ENCODE measurements at places on chromosomes 11 and 22.

DNA sequence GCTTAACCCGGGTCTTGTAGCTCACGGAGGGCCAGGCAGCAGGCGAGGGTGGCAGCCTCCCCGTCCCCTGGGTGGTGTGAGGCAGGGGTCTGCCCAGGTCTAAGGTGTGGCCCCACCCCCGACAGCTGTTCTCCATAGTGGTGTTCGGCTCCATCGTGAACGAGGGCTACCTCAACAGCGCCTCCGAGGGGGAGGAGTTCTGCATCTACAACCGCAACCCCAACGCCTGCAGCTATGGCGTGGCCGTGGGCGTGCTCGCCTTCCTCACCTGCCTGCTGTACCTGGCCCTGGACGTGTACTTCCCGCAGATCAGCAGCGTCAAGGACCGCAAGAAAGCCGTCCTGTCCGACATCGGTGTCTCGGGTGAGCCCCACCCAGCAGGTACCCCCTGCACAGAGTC lies 24.4 kb downstream of the SYNGR1 start:
- no peak for DNase-seq

DNA sequence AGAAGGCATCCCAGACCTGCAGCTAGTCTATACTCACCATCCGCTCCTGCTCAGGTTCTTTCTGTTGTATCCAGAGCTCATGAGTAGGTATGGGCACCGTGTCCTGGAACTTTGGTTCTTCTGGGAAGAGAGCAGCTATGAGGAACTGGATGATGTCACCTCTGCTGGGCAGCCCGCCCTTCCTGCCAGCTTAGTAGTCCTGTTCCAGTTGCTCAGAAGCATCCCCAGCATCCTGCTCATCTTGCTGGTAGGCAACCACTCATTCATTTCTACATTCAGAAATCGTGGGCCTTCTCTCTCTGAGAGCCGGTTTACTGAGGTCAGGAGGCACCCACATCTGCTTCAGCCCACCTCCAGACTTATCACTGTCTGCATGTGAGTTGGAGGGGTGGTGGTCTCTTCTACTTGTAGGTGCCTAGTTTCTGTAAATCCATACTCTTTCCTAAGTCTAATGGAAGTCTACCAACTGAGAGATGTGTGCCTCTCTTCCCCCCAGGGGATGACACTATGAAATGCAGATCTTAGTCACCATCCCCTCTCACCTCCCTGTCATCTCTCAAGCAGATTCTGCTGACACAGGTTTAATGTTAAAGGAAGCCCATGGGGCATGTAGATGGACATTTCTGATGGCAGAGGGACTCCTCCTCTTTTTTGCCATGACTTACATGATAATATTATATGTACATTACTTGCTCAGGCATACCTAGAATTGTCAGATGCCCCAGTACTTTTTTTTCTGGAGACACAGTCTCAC lies 29.6 kb upstream of the CCDC134 start:
- no peak for DNase-seq

- no peak for DNase-seq
Observed at GRCh38 chr11:109838026-109838425, 255.2 kb upstream of the ZC3H12C start.

- peak; percentile 1 for DNase-seq
Observed at GRCh38 chr11:59206635-59207034, 6.1 kb downstream of the MPEG1 start.

GRCh38 chr22:49325531-49326395 lies 501.9 kb downstream of the BRD1 start:
- no peak for DNase-seq

GRCh38 chr22:44630826-44631225 lies 71.2 kb upstream of the PRR5 start:
- no peak for DNase-seq

DNA sequence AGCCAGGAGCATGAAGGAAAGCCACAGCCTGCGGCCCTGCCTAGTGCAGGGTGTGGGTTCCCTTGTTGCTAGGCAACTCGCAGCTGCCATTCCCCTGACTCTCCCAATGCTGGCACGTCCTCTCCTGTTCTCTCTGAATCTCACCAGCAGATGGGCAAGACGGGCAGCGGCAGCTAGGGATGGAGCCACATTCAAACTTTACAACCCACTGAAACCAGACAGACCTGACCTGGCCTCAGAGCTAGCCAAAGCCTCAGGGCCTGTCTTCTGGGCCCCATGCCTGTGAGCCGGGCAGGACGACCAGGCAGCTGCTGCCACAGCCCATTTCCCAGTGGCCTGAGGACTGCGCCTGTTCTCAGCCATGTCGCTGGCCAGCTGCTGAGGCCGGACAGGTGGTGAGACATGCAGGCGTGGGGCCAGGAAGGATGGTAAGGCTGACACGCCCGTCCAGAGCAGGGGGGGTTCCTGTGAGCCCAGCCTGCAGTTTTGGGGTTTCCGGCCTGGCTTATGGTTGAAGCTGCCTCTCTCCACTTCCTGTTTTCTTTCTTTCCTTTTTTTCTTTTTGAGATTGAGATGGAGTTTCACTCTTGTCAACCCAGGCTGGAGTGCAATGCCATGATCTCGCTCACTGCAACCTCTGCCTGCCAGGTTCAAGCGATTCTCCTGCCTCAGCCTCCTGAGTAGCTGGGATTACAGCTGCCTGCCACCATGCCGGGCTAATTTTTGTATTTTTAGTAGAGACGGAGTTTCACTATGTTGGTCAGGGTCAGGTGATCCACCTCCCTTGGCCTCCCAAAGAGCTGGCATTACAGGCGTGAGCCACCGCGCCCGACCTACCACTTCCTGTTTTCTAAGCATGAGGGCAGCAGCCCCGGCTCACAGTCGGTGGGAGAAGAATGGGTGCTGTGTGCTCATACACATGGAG lies 4.1 kb downstream of the SUN2 start:
- peak; percentile 79 for DNase-seq

- DNase-seq: no peak
Observed at GRCh38 chr22:45608763-45609180, 62.9 kb upstream of the ATXN10 start.

GRCh38 chr11:82722231-82722630 lies 11.4 kb downstream of the FAM181B start:
- no peak for DNase-seq

- peak; percentile 50 for DNase-seq
Observed at GRCh38 chr22:39530692-39531331, 1.7 kb downstream of the RPS19BP1 start.

GRCh38 chr11:134691985-134692384 lies 279.9 kb upstream of the B3GAT1 start:
- DNase-seq: no peak

GRCh38 chr11:45988921-45989320 lies 66.5 kb downstream of the LARGE2 start:
- no peak for DNase-seq

DNA sequence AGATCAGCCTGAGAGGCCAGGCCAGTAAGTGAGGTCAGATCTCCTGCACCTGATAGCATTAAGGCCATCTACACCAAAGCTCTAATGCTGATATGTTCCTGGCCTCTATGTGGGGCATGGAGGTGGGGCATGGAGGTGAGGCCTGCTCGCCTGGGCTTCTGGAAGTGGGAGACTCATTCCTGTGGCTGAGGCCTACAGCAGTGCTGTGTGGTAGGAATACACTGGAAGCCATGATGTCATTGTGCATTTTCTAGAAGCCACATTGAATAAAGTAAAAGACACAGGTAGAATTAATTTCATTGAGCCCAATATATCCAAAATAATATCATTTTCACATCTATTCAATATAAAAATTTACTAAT lies 2.7 kb downstream of the PNPLA3 start:
- no peak for DNase-seq

DNA sequence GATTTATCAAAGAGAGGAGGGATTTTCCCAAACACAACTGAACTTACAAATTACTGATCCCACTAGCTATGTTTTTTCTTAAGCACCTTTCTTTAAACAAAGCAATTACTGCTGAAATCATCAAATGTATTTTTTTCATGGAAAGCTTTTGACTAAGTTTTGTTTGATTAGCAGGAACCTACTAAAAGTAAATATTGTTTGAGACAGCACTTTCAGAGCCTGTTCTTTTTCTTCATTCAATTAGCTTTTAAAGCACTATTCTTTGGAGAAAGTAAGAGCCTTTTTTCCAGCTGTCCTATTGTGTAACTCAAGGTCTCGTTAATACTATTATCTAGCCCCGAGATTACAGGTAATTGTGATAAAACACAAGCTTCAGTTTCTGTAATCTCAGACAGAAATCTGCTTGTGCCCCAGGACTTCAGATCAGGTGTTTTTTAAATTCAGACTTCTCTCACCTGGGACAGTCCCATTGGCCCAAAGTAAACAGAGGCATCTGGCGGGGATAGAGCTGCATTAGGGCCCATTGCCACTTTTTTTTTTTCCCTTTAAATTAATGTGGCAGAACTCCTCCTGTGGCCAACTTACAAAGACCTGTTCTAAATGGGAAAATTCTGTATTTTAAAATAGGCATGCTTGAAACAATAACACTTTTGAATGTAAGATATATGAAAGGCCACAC lies 11.0 kb downstream of the CSTPP1 start:
- no peak for DNase-seq

DNA sequence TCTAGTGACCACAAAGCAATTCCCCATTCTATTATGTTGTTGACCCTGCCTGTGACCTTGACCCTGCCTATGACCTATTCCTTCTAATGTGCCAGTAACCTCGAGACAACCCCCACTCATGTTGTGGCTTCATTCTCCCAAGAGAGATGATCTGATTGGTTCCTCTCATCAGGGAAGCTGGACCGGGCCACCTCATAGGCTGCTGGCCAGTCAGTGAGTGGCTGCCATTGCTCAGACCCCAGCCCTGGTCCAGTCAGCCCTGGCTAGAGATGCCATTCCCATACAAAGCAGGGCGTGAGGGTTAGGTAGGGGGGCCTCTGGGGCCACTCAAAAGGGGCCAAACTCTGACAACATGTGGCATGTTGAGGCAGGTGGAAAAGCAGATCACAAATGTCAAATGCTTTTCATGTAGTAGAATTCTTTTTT lies 11.9 kb downstream of the SLC29A2 start:
- DNase-seq: no peak

- peak; percentile 34 for DNase-seq
Observed at GRCh38 chr11:113289431-113290187, 24.8 kb upstream of the TTC12 start.

DNA sequence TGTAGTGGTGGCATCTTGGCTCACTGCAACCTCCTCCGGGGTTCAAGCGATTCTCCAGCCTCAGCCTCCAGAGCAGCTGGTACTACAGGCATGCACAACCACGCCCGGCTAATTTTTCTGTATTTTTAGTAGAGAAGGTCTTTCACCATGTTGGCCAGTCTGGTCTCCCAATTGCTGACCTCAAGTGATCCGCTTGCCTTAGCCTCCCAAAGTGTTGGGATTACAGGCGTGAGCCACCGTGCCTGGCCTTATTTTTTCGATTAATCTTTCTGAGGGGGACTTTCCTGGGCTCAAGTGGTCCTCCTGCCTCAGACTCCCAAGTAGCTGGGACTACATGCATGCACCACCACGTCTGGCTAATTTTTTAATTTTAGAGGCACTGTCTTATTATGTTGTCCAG lies 5.6 kb downstream of the SNU13 start:
- no peak for DNase-seq

DNA sequence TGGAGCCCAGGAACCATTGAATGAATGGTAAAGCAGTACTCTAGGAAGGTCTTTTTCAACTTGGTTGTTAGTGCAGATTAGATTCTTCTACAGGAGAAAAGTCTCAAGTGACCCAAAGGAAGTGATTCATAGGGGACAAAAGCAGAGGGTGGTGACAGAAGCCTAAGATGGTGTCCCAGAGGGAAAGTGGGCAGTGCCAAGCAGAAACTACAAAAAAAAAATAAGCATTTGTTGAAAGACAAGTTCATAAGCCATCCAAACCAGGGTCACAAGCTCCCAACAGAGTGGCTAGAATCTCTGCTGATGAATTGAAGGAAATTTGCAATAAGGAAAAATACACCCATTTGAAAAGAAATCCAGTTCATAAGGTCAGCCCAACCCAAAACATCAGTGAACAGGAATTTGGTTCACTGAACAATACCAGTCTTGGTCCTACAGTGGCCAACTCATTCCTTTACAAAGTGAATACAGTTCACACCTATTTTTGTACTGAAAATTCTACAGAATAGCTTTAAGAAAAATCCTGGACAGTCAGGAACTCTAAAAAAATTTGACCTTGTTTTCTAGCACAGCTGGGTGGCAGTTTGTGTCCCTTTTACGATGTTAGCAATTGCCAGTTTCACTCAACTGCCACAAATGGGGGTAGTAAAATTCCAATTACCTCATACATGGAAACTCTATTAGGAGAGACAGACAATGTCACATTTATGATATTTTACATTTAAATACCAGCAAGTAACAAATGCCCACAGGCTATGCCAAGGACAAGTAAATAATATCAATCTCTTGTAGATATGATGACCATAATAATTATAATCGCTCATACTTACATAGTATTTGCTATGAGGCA lies 21.6 kb upstream of the NUP160 start:
- no peak for DNase-seq

- DNase-seq: no peak
Observed at GRCh38 chr22:45786726-45787125, 115.1 kb downstream of the ATXN10 start.

DNA sequence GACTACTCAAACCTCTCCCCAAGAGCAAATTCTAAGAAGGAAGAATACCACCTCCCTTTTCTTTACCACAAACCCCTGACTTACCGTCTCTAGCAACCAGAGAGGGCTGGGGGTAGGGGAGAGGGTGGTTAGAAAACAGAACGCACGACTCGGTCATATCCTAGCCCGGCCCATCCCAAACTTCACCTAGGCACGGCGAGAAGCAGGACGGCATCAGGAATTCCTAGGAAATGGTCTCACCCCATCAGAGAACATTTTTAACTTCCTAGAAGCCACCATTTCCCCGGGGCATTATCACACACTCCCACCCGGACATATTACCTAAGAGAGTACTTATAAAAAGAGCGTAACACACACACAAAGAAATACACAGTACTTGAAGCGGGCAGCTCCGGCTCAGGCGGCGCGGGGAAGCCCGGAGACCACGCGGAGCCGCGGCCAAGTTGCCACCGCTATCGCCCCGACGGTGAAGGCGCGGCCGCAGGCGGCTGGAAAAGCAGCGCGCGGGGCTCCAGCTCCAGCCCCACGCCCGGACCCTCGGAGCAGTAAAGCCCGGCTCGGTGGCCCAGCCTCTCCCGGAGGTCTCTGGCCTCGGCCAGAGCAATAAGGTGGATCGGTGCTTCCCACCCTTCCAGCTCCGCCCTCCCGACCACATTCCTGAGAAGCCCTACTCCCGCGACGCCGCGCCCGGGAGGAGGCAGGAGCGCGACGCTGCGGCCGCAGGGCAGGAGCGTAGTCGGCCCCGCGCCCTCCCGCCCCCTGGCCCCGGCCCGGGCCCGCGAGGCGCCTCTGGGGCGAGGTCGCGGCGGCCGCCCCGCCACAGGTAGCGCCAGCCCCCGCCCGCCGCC lies 878 bp downstream of the RRAS2 start:
- no peak for DNase-seq

GRCh38 chr11:101582236-101582988 lies 1.4 kb downstream of the TRPC6 start:
- DNase-seq: no peak

GRCh38 chr22:42173183-42173926 lies 42.7 kb upstream of the CYP2D6 start:
- DNase-seq: no peak
